Brain pericyte (primary cell): ENCODE measurements at places on chromosomes 5 and 9.

DNA sequence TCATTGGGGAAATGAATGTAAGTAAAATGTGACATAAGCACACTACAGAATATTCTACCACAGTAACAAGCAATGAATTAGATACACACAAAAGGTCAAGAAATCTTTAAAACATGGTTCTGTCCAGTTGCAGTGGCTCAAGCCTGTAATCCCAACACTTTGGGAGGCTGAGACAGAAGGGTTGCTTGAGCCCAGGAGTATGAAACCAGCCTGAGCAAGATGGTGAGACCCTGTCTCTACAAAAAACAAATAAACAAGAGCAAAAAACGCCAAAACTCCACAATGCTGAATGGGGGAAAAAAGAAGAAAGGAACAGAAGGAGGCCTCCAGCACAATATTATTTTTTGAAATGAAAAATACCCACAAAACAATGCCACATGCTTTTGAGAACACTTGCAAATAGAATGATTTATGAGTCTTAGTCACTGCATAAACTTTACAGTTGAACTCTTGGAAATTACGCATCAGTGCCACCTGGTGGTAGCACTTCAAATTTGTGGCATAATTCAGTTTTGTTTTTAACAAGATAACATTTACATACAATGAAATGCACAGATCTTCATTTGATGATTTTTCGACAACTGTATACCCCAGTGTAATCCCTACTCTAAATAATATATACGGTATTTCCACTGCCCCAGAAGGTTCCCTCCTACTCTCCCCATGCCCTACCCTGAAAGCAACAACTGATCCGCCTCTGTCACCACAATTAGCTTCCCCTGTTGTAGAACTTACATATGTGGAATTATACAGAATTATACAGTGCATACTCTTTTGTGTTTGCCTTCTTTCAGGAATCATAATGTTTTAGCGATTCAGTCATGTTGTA, 14.4 kb upstream of the SPINK4 start:
- peak; percentile 36 for DNase-seq

GRCh38 chr9:18451406-18451805, 22.5 kb upstream of the ADAMTSL1 start:
- DNase-seq, result no peak

- no peak for DNase-seq
These were observed 11.5 kb upstream of the SSBP2 start for GRCh38 chr5:81762401-81762800.

GRCh38 chr5:127094161-127094814, 21.0 kb upstream of the C5orf63 start:
- no peak for DNase-seq

GRCh38 chr5:171424726-171425125, 5.3 kb downstream of the FGF18 start:
- no peak for DNase-seq

DNA sequence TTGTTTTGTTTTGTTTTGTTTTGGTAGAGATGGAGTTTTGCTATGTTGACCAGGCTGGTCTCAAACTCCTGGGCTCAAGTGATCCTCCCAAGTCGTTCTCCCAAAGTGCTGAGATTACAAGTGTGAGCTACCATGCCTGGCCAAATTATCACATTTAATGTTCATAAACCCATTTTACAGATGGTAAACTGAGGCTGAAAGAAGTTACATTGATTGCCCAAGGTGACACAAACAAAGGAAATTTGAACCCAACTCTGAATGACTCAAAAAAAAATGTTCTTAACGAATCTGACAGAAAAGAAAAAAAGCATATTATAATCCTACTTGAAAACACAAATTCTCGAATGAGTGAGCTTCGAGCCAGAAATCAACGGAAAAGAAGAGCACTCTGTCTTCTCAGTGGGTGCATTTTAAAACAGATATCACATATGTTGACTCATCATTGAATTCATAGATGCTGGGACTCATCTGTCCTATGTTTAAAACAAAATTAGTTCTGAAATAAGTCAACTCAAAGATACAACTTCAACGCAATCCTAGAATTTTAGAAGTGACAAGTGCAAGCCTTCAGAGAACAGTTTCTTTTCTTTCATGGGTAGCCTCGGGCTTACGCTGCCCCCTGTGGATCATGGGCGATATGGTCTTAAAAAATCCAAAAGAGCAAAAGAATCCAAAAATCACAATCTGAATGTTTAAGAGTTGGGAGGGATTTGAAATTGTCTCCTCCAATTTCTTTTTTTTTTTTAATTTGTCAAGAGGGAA, 28.4 kb downstream of the TIMD4 start:
- no peak for DNase-seq

DNA sequence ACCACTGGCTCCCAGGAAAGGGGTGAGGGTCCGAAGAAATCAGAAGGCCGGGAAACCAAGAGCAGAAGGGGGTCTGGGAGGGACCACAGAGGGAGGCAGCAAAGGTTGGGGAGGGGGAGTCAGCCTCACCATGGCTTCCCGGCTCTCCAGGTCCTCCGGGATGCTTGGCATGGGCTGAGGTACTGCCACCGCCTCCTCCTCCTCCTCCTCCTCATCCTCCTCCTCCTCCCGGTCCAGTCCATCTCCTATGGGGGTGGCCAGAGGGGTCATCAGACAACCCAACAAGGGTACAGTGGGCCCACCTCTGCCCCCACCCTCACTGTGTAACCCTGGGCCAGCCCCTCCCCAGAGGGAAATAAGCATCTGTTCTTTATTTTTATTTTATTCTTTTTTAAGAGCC, 17.5 kb downstream of the GOLGA2 start:
- DNase-seq, result no peak

DNA sequence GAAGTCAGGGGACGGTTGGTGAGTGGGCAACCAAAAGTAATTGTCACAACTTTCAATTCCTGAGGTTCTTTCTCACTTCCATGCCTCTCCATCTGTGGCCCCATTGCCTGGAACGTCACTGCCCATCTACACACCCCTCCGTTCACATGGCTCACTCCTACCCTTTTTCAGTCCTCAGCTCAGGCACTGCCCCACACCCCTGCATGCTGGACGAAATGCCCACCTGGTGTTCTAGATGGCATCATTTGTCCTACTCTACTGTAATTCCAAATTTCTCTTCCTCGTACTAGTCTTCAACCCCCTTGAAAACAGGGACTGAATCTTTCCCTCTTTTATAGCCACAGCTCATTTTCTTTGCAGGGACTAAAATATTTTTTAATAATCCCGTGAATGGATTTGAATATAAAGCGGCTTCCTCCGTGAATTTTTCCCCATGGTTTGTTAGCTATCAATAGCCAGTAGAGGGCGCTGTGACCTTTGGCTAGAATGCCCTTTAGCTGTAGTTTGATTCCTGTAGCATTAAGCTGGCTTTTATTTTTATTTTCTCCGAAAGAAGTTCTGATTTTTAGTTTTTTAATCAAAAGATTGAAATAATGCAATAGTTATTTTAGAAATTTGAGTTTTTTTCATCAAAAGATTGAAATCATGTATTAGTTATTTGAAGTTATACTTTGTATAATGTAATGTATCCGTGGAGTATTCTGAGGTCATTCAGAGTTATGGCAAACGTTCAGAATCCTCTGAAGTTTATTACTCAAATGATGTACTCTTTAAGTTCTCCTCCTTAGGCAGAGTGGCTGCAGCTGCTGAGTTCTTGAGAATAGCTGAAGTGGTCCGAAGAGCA, 232.1 kb downstream of the SH3GL2 start:
- DNase-seq, result peak; percentile 13

- no peak for DNase-seq
These were observed 5.5 kb downstream of the ASTN2 start for GRCh38 chr9:117409321-117409720.

GRCh38 chr9:137685035-137685740, 66.4 kb downstream of the EHMT1 start:
- no peak for DNase-seq

- DNase-seq, result no peak
These were observed 320.1 kb downstream of the MTRR start for GRCh38 chr5:8188874-8189565.

- peak; percentile 30 for DNase-seq
These were observed 567 bp upstream of the SPIN1 start for GRCh38 chr9:88387552-88388202.

- DNase-seq, result no peak
These were observed 339.5 kb downstream of the BNC2 start for GRCh38 chr9:16530669-16531642.

DNA sequence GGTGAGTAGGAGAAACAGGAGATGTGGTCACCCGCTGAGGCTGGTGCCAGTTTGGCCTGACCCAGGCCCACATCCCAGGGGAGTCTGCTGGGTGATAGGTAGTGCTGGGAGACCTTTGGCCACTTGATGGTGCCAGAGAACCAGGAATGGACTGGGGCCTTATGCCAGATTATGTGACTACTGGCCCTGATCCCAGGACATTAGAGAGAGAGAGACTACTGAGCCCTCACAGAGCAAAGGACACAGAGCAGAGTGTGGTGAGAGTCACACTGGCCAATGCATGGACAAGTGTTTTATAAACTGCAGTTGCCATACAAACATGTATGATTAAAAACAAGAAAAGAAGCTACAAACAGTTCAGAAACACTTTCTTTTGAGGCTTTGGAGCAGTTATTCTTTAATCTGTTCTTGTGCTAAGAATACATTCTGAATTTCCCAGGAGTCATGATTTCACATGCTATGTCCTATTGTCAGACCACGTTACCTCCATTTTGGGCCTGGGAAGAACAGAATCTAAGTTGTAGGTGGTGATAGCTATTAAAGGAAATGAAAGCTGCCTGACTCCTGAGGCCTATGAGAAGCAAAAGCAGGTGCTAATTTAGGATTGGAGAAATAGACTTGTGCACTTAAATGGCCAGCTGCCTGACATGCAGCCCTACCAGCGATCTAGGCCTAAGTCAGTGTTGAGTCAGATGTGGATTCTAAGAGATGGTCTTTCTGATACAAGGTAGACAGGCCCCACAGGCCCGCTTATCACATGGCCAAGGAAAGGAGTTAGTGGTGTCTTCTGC, 32.6 kb upstream of the TMOD1 start:
- DNase-seq, result peak; percentile 22

DNA sequence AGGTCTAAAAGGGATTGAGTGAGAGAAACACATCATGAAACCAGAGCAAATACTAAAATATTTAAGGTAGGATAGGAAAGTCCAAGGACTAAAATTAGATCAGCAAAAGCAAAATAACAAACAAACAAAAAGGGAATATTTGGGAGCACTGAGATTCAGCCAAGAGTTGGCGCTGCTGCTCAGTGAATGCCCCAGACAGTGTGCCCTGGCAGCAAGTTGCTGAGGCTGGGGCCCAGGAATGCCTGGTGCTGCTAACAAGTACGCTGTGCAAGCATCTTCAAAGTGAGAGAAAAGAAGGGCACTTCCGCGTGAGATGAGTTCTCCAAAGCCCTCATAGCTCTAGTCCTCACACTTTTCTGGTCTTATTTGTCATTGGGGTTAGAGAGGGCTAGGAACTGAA, 603.3 kb downstream of the EFNA5 start:
- DNase-seq, result no peak

- DNase-seq, result no peak
These were observed 245.0 kb downstream of the PSAT1 start for GRCh38 chr9:78541868-78542443.

DNA sequence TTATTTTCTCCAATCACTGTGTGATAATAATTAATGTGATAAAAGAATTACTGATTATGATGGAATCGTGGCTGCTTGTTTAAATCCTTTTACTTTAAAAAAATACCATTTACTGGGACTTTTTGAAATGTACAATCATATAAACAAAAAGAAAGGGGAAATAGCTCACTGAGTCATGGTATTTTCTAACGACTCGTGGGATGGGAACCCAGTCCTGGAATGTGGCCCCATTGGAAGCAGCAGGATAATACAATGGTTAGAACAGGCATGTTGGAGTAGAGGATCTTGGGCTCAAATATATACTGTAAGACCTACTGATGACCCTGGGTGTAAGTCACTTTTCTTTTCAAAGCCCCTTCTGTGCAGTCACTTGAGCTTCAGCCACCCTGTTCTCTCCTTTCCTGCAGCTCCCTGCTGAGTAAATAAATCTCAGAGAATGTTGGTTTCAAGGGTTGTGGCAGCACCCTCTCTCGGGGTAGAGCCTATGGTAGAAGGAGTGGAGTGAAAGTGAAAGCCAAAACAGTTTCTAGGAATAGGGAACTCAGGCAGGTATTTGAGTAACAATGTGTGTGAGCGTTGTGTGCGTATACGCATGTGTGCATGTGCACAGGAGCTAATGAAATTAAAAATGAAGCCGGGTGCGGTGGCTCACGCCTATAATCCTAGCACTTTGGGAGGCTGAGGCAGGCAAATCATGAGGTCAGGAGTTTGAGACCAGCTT, 40.8 kb upstream of the LARP1 start:
- DNase-seq, result no peak

- peak; percentile 12 for DNase-seq
These were observed 318.4 kb upstream of the RIOK2 start for GRCh38 chr5:97501286-97501964.

DNA sequence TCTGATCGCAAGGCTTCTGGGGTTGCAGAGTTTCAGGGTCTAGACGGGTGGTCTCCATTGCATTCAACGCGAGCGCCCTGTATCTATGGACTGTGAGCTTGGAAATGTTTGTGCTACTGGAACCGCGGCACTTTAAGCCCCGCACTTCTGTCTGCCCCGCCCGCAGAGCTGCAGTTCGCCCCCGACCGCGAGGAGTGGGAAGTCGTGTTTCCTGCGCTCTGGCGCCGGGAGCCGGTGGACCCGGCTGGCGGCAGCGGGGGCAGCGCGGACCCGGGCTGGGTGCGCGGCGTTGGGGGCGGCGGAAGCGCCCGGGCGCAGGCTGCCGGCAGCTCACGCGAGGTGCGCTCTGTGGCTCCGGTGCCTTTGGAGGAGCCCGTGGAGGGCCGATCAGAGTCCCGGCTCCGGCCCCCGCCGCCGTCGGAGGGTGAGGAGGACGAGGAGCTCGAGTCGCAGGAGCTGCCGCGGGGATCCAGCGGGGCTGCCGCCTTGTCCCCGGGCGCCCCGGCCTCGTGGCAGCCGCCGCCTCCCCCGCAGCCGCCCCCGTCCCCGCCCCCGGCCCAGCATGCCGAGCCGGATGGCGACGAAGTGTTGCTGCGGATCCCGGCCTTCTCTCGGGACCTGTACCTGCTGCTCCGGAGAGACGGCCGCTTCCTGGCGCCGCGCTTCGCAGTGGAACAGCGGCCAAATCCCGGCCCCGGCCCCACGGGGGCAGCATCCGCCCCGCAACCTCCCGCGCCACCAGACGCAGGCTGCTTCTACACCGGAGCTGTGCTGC, 1.0 kb downstream of the ADAMTS19 start:
- no peak for DNase-seq

DNA sequence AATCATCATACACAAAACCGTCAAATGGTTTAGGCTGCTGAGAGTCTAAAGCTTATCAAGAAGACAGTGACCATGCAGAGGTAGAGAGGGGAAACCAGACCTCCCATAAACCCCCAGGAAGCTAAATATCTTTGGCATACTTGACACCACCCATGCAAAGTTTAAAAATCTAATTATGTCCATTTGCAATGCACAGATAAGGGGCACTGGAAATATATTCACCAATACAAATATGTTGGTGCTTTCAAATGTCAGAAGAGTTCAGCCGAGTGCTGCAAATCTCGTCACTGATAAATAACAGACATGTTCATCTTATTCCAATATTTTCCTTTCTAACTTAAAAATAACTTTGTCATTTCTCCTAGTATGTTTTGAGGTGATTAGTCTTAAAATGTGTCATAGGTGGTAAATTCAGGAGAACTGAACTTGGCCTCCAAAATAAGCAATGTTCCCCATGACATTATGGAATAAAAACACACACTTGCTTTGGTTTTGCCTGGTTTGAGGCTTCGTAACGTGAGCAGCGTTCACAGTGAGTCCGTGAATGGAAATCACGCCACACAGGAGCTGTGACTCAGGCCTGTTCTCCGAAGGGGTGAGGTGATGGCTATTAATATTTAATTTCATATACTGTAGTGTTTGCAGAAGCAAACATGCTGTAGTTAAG, 182.2 kb downstream of the AOPEP start:
- no peak for DNase-seq

GRCh38 chr9:26243029-26243697, 564.9 kb upstream of the TUSC1 start:
- DNase-seq, result peak; percentile 2
